ENCODE measurements at places on chromosomes 6 and 20. TPM values are rescaled to one million over a fixed set of nuclear protein-coding genes. Genes with fewer than 3 reads are reported as not detected.
A peak's percentile ranks its signal among the peaks of the same experiment; 100 is the strongest.

Gene HAO1
- not detected for total RNA-seq

Gene NKX2-4
- total RNA-seq: not detected

Gene WFDC2
- total RNA-seq: not detected

- peak; percentile 69 for DNase-seq
- H3K4me1 ChIP-seq: peaks cover 17% of the 10 kb centered on the region
- peaks cover 8% of the 10 kb centered on the region for H3K27me3 ChIP-seq
- H3K4me3 ChIP-seq: peak overlapping the region; percentile 62
- H3K27ac ChIP-seq: peak overlapping the region; percentile 67
- peaks cover 4% of the 10 kb centered on the region for H3K36me3 ChIP-seq
Observed at GRCh38 chr20:49608752-49609670, 41.1 kb upstream of the PTGIS start.

Gene RGS17
- 0.45 TPM for total RNA-seq

Gene PNPLA1
- total RNA-seq: 0.86 TPM

Gene ADTRP
- total RNA-seq: not detected

DNA sequence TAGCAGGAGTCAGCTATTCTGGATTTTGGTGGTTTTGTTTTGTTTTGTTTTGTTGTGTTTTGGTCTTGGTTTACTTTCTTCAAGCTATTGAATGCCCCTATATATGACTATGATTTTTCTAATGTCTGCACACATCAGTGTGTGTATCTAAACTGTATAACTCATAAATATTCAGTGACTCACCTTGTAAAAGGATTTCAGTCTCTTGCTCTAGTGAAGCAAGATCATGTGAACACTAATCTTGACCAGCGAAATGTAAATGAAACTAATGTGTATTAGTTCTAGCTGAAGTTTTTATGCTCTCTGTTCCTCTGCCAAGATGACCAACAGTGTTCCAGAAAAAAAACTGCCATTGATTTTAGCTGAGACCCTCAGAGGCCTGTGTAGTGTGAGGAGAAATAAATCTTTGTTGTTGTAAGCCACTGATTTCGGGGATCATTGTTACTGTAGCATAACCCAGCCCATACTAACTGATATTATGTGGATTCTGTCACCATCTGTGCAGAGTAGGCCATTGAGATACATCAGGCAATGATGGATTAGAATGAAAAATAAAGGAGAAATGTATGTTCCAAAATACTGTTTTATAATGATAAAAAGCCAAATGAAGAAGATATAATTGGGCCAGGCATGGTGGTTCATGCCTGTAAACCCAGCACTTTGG, 11.5 kb upstream of the BTBD9 start:
- H3K36me3 ChIP-seq: no peaks in the 10 kb centered on the region
- no peak for DNase-seq
- no peaks in the 10 kb centered on the region for H3K27me3 ChIP-seq
- no peak overlapping the region for H3K4me3 ChIP-seq
- H3K4me1 ChIP-seq: no peaks in the 10 kb centered on the region

DNA sequence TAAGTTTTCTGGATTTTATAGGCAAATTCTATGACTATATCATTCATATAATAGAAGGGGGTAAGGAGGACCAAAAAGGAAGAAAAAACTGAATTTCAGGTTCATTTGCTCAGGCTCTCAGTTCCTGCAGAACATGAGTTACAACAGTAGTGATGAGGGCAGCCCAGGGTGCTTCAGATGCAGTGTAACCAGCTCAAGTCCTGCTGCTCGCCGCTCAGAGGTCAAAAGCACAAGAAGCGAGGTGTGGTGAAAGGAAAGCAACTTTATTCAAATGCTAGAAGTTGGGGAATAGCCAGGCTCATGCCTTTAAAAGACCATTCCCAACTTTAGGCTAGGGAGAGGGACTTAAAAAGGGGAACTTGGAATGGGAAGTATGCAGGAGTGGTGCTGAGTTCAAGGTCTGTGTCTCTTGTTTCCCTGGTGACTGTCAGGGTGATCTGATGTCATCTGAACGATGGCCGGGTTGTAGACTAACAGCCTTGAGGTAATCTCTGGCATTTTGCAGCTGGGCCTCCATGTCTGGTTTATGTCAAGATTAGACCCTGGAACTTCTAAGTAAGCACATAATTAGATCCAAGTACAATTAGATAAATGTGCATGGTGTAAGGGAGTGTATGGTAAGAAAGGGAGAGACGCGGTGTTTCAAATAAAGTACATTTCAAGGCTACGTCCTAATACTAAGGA, 14.5 kb upstream of the SEC63 start:
- peaks cover 17% of the 10 kb centered on the region for H3K4me1 ChIP-seq
- no peaks in the 10 kb centered on the region for H3K36me3 ChIP-seq
- DNase-seq: no peak
- no peak overlapping the region for H3K4me3 ChIP-seq
- no peaks in the 10 kb centered on the region for H3K27me3 ChIP-seq

DNA sequence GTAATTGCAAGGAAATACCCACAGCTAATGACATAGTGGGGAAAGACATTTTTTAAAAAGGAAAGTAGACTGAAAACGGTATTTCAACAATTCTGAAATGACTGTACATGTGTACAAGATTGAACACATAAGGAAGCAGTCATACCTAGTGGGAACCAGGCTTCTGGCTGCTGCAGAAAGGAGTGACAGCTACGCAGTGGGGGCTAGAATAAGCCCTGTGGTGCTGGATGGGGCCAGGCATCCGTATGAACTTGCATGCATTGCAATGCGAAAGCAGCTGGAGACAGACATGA, 54.9 kb upstream of the GPR31 start:
- no peaks in the 10 kb centered on the region for H3K36me3 ChIP-seq
- no peaks in the 10 kb centered on the region for H3K4me1 ChIP-seq
- DNase-seq: no peak
- H3K4me3 ChIP-seq: no peak overlapping the region
- peaks cover 14% of the 10 kb centered on the region for H3K27me3 ChIP-seq

Gene GSTA3
- total RNA-seq: not detected

GRCh38 chr20:23142162-23143050, 56.3 kb upstream of the CD93 start:
- peak overlapping the region; percentile 50 for H3K4me3 ChIP-seq
- H3K27me3 ChIP-seq: no peaks in the 10 kb centered on the region
- no peaks in the 10 kb centered on the region for H3K36me3 ChIP-seq
- peaks cover 27% of the 10 kb centered on the region for H3K4me1 ChIP-seq
- DNase-seq: no peak
- peak overlapping the region; percentile 25 for H3K27ac ChIP-seq

DNA sequence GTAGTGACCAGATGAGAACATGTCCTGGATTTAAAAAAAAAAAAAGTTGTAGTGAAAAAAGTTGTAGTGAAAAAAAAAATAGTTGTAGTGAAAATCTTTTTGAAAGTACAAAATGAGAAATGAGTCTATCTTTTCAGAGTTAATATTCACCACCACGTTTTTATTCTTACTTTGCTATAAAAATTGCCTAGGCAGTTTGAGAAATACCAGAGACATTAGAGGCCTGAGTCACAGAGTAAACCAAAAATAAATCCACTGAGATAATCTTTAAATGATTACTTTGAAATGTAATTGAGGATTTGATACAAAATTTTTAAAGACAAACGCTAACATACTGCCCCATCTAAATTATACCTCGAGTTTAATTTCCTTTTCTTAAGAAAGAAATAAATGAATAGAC, 101.2 kb upstream of the TIAM2 start:
- peaks cover 4% of the 10 kb centered on the region for H3K4me1 ChIP-seq
- DNase-seq: no peak
- H3K27ac ChIP-seq: no peak overlapping the region
- no peaks in the 10 kb centered on the region for H3K27me3 ChIP-seq
- no peaks in the 10 kb centered on the region for H3K36me3 ChIP-seq
- H3K4me3 ChIP-seq: no peak overlapping the region

GRCh38 chr20:33751775-33752174, 20.0 kb downstream of the ZNF341 start:
- H3K27ac ChIP-seq: no peak overlapping the region
- H3K4me1 ChIP-seq: no peaks in the 10 kb centered on the region
- no peaks in the 10 kb centered on the region for H3K36me3 ChIP-seq
- no peaks in the 10 kb centered on the region for H3K27me3 ChIP-seq
- no peak overlapping the region for H3K4me3 ChIP-seq
- no peak for DNase-seq

DNA sequence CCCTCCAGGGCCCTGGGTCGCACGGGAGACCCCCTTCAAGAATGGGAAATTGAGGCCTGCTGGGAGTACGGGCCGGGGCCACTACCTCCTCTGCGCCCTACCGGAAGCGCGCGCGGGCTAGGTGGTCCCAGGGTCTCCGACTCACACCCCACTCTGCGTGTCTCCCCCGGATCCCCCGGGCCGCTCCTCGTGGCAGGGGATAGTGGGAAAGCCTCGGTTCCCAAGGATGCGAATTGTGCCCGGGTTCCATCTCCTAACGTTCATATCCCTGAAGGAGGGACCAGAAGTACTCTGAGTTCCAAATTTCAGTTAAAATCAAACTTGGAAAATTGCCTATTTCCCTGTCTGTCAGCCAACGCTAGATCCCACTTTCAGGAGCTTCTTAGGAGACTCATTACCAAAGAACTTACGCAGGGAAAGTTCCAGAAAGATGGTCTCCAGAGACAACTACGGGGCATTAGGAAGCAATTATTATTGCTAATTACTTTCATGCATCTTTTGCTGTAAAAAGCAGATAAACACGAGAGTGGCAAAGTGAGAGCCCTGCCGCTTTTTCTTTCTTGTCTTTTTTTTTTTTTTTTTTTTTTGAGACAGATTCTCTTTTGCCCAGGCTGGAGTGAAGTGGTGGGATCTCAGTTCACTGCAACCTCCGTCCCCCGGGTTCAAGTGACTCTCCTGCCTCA, 858 bp downstream of the FAM83D start:
- peaks cover 27% of the 10 kb centered on the region for H3K4me1 ChIP-seq
- H3K27ac ChIP-seq: no peak overlapping the region
- H3K4me3 ChIP-seq: peak overlapping the region; percentile 73
- no peak for DNase-seq
- no peaks in the 10 kb centered on the region for H3K27me3 ChIP-seq

Gene CGA
- not detected for total RNA-seq

GRCh38 chr6:138692058-138692977, 81.3 kb upstream of the CCDC28A start:
- H3K27me3 ChIP-seq: peaks cover 27% of the 10 kb centered on the region
- peak; percentile 70 for DNase-seq
- H3K36me3 ChIP-seq: no peaks in the 10 kb centered on the region
- peak overlapping the region; percentile 64 for H3K4me3 ChIP-seq

DNA sequence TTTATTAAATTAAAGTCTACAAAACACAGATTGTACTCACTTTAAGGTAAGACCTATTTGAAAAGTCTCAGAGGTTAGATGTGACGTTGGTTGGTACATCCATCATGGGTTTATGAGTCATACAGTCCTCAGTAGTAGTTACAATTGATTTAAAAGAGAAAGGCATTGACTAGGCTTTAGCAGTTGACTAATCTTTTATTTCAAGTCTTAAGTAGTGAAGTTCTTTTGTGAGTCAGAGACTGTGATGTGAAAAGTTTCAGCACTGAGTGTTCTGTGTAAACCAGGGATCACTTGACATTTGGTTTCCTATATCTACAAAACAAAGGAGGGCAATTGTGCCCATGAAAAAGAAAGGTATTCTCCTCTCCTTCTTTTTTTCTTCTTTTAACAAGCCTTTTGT, 221.3 kb downstream of the GRIK2 start:
- no peaks in the 10 kb centered on the region for H3K36me3 ChIP-seq
- no peaks in the 10 kb centered on the region for H3K27me3 ChIP-seq
- DNase-seq: no peak
- no peak overlapping the region for H3K4me3 ChIP-seq

DNA sequence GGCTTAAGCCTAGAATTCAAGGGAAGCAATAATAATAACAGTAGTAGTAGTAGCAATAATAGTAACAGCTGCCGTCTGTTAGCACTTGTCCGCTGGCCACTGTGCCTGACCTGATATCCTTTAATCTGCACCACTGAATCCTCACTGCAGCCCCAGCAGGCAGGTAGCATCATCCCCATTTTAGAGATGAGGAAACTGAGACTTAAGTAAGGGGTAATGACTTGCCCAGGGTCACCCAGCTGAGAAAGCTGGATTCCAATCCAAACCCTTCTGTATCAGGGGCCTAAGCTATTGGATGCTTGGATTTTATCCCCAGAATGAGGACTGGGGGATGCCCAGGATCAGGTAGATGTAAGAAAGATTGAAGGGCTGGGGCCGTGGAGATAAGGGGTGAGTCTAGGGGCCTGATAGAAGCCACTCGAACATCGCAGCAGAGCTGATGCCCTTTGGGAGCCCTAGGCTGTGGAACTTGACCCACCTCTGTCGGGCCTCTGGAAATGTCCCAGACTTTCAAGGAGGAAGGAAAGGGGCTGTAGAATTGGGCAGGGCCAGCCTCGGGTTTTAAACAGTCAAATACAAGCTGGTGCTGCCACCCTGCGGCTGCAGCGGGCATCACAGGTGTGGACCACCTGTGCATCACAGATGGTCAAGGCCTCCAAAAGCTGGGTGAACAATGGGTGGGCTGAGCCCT, 102.1 kb upstream of the MYL9 start:
- DNase-seq: peak; percentile 71
- H3K36me3 ChIP-seq: no peaks in the 10 kb centered on the region

Gene APCDD1L
- not detected for total RNA-seq

Gene COX4I2
- not detected for total RNA-seq

GRCh38 chr6:107822176-107823046, 1.7 kb downstream of the SCML4 start:
- peak; percentile 74 for DNase-seq
- peak overlapping the region; percentile 98 for H3K27ac ChIP-seq
- H3K36me3 ChIP-seq: no peaks in the 10 kb centered on the region
- peaks cover 77% of the 10 kb centered on the region for H3K4me1 ChIP-seq

GRCh38 chr6:153963352-153963751, 75.7 kb upstream of the OPRM1 start:
- no peaks in the 10 kb centered on the region for H3K27me3 ChIP-seq
- H3K27ac ChIP-seq: no peak overlapping the region
- no peak for DNase-seq
- no peak overlapping the region for H3K4me3 ChIP-seq
- H3K36me3 ChIP-seq: no peaks in the 10 kb centered on the region
- no peaks in the 10 kb centered on the region for H3K4me1 ChIP-seq

- H3K27ac ChIP-seq: peak overlapping the region; percentile 98
- no peak for DNase-seq
- peaks cover 71% of the 10 kb centered on the region for H3K4me1 ChIP-seq
- peak overlapping the region; percentile 94 for H3K4me3 ChIP-seq
- no peaks in the 10 kb centered on the region for H3K27me3 ChIP-seq
Observed at GRCh38 chr6:44250067-44250717, 3.3 kb downstream of the HSP90AB1 start.

GRCh38 chr6:33120001-33120400, 44.2 kb downstream of the HLA-DPB1 start:
- H3K27ac ChIP-seq: no peak overlapping the region
- peaks cover 9% of the 10 kb centered on the region for H3K4me1 ChIP-seq
- peaks cover 35% of the 10 kb centered on the region for H3K27me3 ChIP-seq
- peaks cover 10% of the 10 kb centered on the region for H3K36me3 ChIP-seq
- no peak overlapping the region for H3K4me3 ChIP-seq
- DNase-seq: no peak

Gene CENPW
- total RNA-seq: 36.2 TPM

Gene RAET1G
- total RNA-seq: not detected

Gene CPNE5
- 2.9 TPM for total RNA-seq

Gene EIF6
- 233 TPM for total RNA-seq

GRCh38 chr6:36339146-36339545, 2.5 kb upstream of the BNIP5 start:
- H3K4me3 ChIP-seq: no peak overlapping the region
- H3K27ac ChIP-seq: no peak overlapping the region
- DNase-seq: no peak
- H3K36me3 ChIP-seq: no peaks in the 10 kb centered on the region

All from natural killer cell treated with Interleukin-12 subunit alpha and Interleukin-12 subunit beta and Interleukin-15 and Interleukin-18, amount 100 ng/mL, for 72 hours (primary cell).